Amygdala (tissue), 56 donors: ENCODE measurements at places on chromosomes 4 and X.

GRCh38 chrX:148929686-148930085, 429.3 kb downstream of the AFF2 start:
- DNase-seq, result no peak

DNA sequence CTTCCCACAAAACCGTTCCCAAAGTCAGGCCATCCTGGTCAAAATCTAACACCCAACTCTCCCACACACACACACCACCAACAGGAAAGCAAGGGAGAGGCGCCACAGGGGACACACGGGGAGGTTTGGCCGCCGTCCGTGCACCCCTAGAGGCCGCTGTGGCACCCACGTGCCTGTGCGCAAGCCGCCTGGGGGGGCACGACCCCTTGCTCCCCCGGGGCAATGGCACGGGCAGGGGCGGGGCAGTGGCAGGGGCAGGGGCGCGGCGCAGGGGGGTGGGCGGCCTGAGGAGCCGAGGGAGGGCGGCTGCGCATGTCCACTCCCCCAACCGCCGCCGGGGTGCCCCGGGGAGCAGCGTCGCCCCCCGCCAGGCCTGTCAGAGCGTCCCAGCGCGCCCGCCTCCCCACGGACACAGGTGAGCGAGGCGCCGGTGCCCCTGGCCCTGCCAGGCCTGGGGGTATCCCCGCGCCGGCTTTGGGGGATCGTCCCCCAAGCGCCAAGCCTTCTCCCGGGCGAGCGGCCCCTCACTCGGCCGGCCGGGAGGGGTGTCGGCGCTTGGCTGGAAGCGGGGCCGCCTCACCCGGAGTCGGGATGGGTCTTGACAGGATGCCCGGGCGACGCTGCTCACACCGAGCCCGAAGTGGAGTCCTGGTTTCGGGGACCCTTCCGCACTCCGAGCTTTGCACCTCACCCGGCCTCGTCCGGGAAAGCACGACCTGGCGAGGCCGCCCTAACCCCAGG, at the start of gene ERAS:
Gene ERAS, plus strand, starts transcription at position 379 of the 741 bp plus-strand sequence. CDS start 2,611 bp downstream, outside the sequence.
- DNase-seq, result no peak

DNA sequence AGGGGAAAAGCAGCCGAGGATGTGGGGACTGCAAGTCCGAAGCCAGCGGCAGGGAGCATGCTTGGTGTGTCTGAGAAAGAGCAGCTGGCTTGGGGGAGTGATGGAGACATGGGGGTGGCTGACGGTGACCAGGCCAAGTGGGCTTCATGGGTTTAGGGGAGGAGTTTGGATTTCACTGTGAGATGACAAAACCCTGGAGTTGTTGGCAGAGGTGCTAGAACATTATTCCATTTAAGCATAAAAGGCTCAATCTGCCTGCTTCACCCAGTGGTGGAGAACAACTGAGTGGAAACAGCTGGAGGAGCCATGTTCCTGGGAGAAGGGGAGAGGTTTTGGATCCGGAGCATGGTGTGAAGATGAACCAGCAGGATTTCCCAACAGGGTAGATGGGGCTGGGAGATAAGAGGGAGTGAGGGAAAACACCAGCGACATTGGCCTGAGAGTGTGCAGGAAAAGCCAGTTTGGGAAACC, 318.0 kb upstream of the TAPT1 start:
- DNase-seq, result no peak

DNA sequence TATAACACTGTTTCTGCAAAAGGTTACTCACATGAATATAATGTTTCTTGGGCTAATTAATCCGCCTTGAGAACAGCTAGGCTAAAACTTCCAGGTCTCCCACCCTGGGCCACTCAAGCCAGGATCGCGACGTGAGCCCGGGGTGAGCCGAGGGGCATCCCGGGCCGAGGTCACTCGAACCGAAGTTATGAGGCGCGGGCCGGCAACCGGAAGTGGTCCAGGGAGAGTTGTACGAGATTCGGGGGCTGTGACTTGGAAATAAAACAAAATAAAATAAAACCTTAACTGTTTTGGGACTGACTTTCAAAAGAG, 317 bp downstream of the CMC4 start:
- DNase-seq, result no peak

DNA sequence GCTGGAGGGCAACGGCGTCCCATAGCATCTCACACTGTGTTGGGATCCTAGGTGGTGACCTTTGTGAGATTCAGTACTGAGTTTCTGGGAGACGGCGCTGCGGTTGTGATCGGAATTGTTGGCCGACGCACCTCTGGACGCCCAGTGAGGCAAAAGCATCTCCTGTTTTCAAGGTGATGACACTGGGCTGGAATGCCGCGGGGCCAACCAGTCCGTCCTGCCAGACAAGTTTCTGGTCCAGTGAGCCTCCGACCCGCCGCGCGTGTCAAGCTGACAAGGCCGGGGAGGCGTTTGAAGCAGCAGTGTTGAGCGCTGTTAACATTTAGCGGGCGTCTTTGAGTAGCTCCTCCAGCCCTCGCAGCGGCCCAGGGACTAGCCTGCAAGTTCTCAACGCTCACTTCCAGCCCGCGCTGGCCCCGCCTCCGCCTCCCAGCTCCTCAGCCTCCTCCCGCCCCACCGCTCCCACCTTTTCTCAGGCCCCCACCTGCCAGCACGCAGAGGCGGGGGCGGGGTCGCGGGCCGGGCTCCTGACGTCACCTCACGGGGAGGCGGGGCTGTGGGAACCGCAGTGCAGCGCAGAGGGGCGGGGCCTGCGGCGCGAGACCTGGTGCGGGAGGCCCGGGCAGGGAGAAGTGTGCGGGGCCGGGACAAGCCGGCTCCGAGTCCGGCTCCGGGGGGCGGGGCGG, 482 bp upstream of the CDS1 start:
- peak; percentile 88 for DNase-seq

DNA sequence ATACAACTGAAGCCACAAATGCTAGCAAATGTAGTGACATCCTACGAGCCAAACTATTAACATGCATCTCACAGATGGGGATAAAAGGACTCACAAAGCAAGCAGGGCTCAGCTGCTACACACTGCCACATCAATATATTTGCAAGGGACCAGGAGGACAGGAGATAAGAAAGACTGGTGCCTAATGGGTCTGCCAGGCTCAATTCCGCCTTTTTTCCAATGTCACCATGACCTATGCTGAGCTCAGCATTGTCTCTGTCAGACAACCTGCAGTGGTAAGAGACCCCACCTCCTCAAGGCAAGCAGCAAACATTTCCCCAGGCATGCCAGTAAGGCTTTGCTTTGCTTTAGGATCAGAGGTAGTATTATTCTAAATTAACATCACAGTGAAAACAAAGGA, 435 bp downstream of the DCX start:
- no peak for DNase-seq

DNA sequence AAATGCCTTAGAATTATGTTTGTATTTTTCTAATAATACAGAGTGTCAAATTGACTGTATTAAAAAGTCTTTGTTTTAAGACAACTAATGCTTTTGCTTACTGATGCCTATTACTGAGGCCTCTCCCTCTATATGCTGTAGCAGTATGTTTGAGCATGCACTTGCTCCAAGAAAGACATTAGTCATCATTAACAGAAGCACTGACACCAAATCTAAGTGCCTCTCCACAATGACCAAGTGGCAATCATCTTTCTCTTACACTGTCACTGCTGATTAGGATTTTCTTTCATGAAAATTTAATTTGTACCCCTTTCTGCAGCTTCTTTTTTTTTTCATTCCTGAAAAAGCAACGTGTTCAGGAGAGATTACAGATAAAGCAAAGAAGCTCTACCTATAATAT, 11.1 kb upstream of the MAB21L2 start:
- DNase-seq, result no peak

- DNase-seq, result no peak
Measured at GRCh38 chr4:100635899-100636298, 118.1 kb upstream of the EMCN start.

DNA sequence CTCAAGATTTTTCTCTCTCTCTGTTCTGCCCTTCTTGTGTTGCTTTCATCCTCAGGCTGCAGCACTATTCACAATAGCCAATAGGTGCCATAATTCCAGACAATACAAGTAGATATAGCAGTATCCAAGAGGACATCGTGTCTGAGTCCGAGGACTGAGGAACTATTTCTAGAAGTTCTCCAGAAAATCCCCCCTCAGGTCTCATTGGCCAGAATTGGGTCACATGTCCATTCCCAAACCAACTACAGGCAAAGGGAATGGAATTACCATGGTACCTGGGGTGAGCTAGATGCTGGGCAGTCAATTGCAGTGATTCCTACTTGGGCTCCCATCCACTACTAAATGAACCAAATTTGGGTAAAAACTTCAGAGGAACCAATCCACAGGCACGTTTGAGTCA, 301.9 kb upstream of the RASGEF1B start:
- no peak for DNase-seq

DNA sequence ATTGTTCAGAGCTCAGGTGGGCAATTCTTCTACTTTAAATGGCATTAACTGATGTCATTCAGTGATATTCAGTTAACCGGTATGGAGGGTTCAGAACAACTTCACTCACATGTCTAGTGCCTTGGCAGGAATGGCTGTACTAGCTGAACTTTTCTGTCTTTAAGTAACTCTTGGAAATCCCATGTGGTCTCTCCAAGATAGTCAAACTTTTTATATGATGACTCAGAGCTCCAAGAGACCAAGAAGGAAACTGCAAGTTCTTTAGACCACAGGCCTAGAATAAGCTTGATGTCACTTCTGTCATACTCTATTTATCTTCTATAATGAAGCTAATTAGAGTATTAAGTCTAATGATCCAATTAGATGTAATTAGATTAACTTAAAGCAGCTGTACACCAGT, 24.9 kb downstream of the LHFPL1 start:
- DNase-seq, result no peak

DNA sequence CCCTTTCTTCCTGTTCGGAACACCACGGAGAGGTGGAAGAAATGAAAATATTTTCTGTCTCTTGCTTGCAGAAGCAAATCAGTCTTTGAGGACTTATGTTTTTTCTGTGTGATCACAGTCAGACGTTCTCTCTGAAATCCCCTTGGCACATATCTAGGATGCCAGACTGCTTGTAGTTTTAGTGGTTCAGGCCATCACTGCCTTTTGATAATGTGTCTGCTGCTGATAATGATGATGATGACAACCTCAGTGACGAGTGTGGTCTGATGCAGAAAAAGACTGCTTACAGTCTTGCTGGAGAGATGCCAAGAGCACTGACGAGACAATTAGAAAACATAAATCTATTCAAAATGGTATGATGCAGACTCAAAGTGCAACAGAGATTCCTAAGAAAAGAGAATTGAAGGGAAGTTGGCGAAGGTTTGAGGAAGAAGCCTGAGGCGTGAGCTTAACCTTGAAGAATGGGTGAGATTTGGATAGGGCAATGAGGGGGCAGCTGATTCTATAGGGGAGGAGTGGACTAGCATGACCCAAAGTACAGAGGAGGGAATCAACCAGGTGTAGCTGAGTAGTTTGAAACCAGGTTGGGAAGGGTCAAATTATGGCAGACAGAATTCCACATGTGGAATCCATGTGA, 7.9 kb downstream of the RAB33A start:
- no peak for DNase-seq

DNA sequence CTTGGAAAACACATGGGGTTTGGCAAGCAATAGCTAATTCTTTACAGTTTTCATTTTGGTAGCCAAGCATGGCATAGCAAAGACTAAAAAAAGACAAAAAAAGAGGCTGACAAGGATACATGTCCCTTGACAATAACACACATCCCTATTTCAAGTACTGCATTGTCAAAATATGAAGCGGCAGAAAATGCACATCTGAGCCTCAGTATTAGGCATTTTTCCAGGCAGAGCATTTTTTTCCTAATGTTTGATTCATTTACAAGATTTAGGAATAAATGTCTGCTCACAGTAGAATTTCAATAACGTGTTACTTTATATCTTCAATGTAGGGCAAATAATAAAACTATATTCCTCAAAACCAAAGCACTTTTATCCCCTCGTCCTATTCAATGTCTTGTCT, 216.3 kb upstream of the PCDH18 start:
- no peak for DNase-seq

- DNase-seq, result no peak
Measured at GRCh38 chrX:108036298-108036973, 8.4 kb upstream of the VSIG1 start.
